ENCODE measurements at places on chromosomes 12 and 14.
A peak's percentile ranks its signal among the peaks of the same experiment; 100 is the strongest.

DNA sequence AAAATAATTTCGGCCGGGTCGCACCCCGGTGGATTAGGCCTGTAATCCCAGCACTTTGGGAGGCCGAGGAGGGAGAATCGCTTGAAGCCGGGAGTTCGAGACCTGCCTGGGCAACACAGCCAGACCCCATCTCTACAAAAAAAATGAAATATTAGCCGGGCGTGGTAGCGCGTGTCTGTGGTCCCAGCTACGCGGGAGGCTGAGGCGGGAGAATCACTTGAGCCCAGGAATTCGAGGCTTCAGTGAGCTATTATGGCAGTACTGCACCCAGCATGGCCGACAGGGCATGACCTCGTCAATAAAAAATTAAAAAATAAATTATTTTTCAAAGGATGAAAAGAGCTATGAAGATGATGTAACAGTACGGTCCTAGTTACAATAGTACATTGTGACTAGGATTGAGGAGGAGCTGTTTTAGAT is 523 bp downstream of the GTF2H3 start:
- DNase-seq = no peak

DNA sequence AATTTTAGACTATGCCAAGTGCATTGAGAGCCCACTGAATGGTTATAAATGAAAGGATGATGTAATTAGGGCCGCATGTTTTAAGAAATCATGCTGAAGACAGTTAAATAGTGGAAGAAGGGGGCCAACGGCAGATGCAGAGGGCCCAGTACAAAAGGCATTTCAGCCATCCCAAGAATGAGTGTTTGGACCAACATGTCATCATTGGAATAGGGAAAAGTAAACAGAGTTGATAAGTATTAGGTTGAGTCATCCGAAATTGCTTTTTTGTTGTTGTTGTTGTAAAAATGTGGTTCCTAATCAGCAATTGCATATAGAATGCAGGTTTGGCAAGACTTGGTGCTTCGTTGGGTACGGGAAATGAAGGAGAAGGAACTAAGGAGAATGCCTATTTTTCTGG is 29.5 kb downstream of the BMP4 start:
- peak; percentile 29 for DNase-seq

DNA sequence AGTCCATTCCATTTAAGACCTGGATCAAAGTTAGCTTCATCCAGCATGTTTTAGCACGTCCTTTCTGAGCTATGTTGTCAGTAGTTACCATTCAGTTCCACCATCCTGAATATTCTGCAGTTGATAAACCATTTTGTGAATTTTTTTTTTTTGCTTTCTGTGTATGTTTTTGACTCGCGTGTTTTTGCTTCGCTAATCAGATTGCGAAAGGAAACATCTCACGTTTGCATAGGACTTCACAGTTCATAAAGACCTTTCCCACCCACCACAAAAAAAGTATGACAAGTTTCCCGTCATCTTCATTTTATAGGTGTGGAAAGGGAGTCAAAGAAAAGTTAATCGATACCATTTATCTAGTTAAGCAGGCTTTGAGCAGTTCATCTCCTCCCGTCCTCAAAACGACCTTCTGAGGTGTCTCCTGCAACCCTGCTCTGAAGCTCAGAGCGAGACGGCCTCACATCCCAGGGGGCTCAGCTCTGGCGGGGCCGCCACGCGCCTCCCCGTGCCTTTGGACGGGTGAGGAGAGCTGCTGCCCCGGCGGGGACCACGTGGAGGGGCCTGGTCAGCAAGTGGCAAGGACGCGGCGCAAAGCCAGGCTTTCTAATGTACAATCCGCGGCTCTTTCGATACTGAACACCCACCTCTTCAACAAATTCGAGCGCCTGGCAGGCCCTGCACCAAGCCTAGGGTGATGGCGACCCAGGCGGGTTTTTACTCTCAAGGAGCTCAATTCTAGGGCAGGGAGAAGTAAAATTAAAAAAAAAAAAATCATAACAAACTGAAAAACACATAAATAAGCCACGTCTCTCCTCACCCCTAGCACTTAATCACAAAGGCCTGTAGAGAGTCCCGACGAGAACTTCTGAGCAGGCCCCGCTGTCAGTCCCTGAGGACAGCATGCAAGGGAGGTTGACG is 988 bp upstream of the TMEM263 start:
- no peak for DNase-seq

- DNase-seq = no peak
Measured at GRCh38 chr14:29166507-29166906, 399.9 kb downstream of the FOXG1 start.

GRCh38 chr12:93002293-93003054 is 73.4 kb upstream of the EEA1 start:
- peak; percentile 78 for DNase-seq

DNA sequence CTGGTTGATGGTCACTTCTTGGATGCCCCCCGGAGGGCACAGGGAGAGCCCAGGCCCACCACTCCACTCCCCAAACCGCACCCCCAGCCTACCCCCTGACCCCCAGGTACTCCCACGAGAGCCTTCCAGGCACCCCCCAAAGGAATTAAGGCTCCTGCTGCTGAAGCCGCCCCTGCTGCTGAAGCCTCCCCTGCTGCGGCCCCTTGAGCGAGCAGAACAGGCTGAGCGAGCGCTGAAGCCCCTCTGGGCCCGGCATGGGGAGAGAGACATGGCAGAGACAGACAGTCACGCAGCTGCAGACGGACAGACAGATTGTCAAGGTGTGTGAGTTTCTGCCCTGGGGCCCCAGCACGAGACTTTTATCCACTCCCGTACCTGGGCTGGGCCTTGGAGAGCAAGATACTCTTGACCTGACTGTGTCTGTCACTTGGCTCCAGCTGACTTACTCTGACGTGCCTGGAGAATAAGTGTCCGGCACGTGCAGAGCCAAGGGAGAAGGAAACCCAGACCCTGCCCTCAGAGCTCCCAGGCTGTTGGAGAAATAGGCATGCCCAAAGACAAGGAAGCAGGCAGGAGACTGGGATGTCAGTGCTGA is at the start of gene KRT78:
Gene KRT78, minus strand, starts transcription at position 334 of the 595 bp plus-strand sequence. Its CDS starts 64 bp downstream, at position 270.
- DNase-seq = no peak

DNA sequence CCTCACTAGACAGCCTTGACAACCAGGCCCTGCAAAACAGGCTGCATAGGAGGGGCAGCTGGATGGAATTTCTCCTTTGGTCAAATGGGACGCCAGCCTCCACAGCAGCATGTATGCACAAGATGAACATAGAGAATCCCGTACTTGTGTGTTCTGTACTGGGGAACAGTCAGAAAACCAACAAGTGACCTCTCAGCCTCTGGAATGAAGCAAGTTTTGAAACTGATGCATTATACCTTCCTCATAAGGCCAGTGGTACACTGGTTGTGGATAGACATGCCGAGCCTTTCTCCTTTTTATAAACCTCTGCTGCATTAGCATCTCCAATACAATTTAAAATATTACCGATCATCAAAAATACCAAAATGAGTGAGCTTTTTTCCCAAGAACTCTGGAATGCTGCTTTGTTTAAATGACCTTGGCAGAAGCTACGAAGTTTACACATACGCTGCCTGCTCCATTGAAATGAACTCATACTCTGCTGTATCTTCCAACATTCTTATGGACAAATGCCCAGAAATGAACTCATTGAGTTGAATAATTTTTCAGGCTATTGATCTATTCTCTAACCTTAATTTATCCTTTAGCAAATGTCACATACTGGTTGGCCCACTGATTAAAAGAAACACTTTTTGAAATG is 47.6 kb upstream of the FERMT2 start:
- DNase-seq = peak; percentile 91

GRCh38 chr12:106962286-106962685 is 6.6 kb downstream of the TMEM263 start:
- peak; percentile 62 for DNase-seq

GRCh38 chr12:20588042-20588441 is 107.1 kb upstream of the SLCO1C1 start:
- DNase-seq = no peak

- DNase-seq = no peak
Measured at GRCh38 chr12:3253682-3254275, 176.6 kb downstream of the TSPAN9 start.

- no peak for DNase-seq
Measured at GRCh38 chr12:76249501-76249900, 98.7 kb downstream of the BBS10 start.

- no peak for DNase-seq
Measured at GRCh38 chr14:56120091-56120691, 2.0 kb downstream of the PELI2 start.

DNA sequence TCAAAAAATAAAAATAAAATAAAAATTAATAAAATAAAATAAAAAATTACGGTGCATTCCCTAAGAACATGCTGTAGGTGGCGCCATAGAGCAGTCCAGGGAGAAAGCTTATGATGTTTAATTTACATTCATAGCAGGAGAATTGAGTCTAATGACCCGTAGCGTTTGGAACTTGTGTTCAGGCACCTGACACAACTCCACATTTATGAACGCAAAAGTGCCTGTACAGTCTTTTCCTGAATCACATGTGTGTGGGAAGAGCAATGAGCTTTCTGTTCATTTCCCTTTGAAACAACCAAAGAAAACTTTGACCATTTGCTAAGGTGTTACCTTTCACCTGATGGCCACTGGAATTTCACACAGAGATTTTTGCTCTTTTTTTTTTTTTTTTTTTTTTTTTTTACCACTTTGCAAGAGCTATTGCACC is 60.6 kb upstream of the KCNA1 start:
- peak; percentile 33 for DNase-seq
